SIG-M5 (cell line): ENCODE measurements at places on chromosomes 3 and 15.

DNA sequence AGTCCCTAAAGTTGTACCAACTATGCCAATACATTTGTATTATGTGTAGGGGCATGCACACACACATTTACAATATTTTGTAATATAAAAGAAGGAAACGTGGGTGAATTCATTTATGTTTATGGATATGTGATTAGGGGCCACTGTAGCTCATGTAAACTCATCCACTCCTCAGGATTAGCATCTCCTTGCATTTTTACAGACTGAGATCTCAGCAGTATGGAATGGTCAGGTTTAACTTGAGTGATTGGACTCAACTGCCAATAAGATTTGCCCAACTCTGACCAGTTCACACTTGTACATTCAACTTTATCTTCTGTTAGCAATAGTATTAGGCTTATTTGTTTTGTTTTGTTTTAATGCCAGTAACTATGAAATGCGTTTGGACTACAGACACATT lies 36.5 kb downstream of the PSMD6 start:
- no peak for DNase-seq

GRCh38 chr3:151393146-151393830 lies 8.7 kb upstream of the P2RY12 start:
- no peak for DNase-seq

- no peak for DNase-seq
Measured at GRCh38 chr3:181705086-181705480, 6.6 kb upstream of the SOX2 start.

DNA sequence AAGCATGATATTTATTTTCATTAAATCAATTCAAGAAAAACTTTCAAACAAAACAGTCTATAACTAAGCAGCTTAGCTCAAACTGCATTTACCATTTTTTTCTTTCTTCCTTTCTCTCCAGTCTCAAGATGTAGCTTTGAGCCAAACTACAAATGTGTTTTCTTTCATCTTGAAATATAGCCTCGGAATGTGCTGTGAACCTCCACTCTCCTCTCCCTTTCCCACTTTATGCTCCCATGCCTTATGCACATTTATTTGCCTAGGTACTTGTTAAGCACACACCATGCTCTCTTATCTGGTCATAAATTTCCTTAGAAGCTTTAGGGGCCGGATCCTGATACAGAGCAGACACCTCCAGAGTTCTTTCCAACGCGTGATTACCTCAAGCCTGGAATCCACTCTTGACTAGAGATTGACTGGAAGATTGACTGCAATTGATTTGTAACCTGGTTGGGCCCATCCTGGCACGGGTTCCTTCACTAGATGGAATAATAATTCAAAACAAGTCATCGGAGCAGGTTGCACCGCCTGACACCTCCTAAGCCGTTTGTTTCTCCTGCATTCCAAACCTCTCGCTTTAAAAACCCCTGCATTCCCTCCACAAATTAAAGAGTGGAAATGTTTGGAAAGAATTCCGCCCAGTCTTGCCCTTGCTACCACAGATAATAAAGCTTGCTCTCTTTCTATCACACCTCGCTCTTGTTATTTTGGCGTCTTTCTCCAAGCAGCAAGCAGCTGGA lies 344.7 kb downstream of the CHL1 start:
- DNase-seq, result no peak

DNA sequence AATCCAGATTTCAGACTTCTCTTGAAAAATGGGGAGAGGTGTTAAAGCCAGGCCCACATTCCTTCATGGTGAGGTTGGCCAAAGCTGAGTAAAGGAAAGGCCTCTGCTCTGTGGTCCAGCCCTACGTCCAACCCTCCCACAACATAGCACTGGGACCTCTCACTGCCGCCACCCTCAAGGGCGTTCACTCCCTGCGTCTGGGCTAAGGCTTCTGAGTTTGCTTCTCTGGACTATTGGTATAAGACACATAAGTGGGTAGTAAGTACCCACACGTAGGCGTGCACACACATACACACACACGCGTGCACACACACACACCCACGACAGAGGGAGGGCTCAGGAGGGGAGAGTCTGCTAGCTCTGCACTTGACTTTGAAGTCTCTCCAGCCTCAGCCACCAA lies 80.2 kb upstream of the PXYLP1 start:
- DNase-seq, result no peak

DNA sequence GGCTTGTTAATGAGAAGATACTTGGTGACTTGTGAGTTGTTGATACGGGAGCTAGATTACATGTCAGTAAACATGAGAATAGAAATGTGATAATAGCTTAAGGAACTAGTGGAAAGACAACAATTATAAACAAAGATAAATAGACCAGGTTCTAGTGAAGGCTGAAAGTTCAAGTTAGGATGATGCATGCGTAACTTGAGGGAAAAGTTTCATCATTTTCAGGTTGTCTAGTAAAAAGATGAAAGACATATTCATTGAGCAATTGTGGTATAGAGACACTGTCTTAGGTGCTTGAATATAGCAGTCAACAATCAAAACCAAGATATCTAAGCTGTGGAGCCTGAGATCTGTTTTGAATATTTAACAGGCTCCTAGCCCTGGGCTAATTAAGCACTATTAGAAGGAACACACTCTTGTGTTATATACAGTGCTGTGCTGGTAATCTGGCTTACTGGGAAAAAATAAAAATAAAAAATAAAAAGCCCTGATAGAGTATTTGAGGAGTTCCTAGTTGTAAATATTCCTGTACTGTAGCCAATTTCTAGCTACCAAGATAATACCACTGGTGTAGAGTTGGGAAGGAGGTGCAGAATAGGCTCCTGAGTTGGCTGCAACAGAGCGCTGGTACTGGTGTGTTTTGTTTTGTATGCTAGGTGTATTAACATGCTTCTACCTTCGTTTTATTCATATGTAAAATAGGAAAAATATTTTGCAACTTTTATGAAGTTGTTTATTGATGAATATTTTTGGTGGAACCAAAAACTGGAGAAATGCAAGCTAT lies 68.5 kb downstream of the NLGN1 start:
- DNase-seq, result no peak

- no peak for DNase-seq
Measured at GRCh38 chr15:20356911-20357480, 184.6 kb downstream of the GOLGA6L6 start.

GRCh38 chr3:173135059-173135458 lies 6.0 kb downstream of the SPATA16 start:
- no peak for DNase-seq

GRCh38 chr15:63006032-63006878 lies 36.3 kb upstream of the TPM1 start:
- DNase-seq, result no peak

GRCh38 chr3:144051211-144051610 lies 79.6 kb downstream of the DIPK2A start:
- DNase-seq, result no peak

GRCh38 chr15:32974691-32975090 lies 219.8 kb downstream of the FMN1 start:
- DNase-seq, result no peak

GRCh38 chr3:117921411-117921810 lies 1113.2 kb downstream of the IGSF11 start:
- no peak for DNase-seq

DNA sequence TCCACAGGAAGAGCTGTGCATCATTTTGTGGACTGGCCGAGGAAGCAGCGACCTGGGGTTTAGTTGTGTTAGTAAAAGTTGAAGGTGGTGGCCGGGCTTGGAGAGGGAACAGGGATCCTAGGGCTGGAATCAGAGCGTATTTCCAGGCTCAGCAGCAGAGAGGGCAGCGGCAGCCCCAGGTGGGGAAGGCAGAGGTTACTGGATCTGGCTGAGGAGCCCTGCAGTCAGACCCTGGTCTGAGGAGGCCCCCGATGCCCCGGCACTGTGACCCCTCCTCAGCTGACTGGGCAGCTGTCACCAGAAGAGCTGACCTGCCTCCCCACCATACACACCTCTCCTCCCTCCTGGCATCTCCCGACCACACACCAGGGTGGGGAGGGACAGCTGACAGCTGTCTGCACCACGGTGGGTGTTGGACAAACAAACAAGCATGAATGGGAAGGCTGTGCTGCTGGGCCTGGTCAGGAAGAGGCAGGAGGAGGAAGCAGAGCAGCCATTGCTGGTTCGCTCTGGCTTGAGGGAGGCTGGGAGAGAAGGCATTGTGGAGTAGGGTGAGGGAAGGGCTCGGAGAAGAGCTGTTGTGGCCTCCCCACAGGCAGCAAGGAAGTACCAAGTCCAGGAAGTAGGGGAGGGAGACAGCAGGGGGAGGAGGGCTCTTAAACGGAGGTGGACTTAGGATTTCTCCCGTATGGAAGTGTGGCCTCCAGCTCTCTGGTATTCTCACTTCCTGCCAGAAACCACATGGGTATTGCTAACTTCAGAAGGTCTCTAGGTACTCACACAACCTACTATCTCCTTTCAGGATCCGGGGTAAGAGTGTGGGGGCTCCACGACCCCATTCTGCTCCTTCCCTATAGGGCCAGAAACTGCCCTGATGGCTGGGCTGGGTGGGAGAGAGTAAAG lies 49.5 kb upstream of the HACD2 start:
- DNase-seq, result no peak

DNA sequence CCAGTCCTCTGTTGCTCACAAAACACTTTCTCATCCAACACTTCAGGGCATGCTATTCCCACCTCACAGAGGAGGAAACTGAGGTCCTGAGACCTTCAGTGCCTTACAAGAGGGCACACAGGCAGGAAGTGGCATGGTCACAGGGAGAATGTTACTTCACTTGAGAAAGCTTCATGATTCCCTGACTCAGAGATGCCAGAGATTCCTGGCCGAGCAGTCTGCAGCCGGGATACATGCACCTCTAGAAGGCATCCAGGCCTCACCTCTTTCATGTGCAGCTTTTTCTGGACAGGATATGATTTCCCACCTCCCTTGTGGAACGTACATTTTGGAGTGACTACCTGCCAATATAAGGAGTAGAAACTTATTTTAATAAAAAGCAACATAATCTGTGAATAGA lies 2.8 kb upstream of the SST start:
- no peak for DNase-seq

DNA sequence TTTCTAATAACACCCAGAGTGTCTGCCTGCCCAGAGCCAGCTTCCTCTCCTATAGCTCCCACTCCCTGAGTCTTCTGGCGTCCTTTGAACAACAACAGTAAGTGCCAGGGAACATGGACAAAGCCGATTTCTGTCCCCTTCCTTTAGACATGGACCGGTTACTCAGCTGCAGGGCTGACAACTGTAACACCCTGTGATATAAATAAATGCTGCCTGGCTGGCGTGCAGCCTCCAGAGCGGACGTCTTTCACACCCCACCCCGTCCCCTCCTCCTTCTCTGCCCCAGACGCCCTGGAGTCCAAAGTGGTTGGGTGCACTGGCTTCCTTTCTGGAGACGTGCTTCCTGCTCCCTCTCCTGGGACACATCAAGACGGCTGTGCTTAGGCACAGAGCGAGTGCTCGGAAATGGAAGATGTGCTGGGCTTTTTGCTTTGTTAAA lies 281.9 kb upstream of the LRRFIP2 start:
- DNase-seq, result no peak

DNA sequence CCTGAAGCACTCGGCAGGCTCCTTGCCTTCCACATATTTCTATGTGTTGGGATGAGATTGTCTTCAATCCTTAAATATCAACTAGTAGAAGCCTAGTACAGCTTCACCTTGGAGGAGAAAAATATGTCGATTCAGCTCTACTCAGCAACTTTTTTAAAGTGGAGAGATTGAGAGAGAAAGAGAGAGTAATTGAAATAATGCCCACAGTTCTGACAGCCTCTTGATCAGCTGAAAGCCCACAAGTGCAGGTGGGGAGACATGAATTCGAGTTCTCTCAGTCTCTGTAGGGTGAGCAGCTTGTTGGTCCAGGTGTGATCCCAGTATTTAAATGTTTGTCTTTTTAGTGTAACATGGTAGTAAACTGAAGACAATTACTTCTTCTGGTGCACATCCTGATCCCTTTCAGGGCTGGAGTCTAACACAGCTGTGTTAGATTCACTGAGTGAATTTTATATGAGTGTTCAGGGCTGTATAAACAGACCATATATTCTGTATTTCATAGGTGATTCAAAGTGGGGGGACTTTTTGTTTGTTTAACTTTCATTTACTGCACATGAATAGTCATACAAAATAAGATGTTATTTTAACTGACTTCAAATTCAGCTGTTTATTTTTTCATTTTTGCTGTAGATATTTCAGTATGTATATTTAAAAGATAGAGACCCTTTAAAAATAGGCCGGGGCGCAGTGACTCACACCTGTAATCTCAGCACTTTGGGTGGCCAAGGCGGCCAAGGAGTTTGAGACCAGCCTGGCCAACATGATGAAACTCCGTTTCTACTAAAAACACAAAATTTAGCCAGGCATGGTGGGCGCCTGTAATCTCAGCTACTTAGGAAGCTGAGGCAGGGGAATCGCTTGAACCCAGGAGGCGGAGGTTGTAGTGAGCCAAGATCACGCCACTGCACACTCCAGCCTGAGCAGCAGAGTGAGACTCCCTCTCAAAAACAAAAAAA lies 64.0 kb downstream of the ST6GAL1 start:
- DNase-seq, result no peak

DNA sequence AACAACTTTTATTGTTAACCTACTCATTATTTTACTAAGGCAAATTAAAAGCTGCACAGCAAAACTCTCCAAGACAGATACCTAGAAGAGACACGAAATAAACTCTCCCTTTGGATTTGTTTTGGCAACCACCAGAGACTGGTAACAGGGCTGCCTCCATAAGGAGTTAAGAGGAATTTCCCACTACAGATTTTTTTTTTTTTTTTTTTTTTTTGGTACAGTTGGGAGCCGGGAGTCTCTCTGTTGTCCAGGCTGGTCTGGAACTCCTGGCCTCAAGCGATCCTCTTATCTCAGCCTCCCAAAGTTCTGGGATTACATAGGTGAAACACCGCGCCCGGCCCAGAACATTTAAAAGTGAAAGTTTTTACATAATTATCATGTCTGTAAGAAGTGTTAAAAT lies 73.6 kb upstream of the VGLL4 start:
- DNase-seq, result no peak

GRCh38 chr3:169278667-169279066 lies 384.8 kb downstream of the MECOM start:
- DNase-seq, result no peak

DNA sequence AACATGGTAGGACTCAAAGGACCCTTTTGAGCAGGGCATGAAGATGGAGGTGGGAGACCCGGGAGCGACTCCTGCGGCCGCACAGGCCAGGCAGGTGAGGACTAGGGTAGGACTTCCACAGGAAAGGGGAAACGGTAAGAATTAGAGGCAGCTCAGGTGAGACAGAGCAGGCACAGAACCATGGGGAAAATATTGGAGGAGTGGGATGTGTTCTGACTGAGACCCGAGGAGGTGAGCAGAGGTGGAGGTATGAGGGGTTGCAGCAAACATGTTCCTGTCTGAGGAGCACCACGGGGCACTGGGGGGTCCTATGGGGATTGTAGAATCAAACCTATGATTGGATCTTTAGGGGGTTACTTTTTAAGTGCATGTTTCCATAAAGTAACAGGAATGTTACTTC lies 1.4 kb upstream of the ISG20 start:
- DNase-seq, result no peak
